ENCODE measurements at places on chromosomes 1 and 21.
A peak's percentile ranks its signal among the peaks of the same experiment; 100 is the strongest.

- DNase-seq: peak; percentile 5
Observed at GRCh38 chr1:33712186-33712585, 151.7 kb upstream of the HMGB4 start.

DNA sequence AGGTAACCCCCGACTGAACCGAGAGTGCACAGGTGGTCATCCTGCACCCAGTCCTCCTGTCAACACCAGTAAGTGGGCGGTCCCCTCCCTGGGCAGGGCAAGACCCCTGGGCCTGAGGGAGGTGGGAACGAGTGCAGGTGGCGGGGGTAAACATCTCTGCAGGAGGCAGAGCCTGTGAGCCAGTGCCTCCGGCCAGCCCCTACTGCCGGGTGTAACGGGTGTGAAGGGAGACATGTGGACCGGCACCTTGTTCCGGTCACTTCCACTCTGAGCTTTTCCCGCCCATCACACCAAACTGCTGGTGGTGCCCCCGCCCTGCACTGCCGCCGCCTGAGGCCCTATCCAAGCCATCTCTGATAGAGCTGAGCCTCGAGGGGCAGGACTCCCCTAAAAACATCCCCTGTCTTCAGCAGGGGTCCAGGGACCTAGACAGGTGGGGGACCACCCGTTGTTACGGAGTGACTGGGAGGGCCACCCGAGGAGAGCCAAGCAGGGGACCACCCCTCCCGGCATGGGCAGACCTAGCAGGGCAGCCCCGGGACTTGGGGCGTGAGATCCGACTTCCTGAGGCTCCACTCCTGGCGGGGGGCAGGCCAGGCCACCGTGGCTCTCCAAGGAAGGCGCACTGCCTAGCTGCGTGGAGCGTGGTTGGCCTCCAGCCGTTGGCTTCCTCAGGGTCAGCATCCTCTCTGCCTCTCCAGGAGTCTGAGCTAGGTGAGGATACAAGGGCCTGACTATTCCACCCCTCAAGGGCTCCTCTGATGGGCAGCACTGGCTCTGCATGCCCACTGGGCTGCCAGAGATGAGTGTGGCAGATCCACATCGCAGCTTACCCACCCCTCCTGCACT is 43.8 kb upstream of the LBR start:
- no peak for DNase-seq

DNA sequence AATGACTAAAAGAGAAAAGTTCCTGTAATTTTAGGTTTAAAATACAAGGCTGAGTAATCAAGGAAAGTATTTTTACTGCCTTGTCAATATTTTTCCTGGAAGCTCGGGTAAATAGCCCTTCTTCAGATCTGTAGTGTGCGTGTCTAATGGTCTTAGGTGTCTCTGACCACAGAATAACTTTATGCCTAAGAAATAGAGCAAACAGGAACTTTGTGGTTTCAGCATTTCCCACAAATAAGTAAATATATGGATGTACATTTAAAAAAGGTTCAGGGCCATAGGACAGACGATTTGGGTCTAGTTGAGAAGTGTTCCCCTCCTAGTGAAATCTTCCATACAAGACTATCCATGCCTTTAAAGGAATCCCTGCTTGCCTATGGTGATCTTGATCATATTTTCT is 107.0 kb downstream of the ZC3H11B start:
- no peak for DNase-seq

DNA sequence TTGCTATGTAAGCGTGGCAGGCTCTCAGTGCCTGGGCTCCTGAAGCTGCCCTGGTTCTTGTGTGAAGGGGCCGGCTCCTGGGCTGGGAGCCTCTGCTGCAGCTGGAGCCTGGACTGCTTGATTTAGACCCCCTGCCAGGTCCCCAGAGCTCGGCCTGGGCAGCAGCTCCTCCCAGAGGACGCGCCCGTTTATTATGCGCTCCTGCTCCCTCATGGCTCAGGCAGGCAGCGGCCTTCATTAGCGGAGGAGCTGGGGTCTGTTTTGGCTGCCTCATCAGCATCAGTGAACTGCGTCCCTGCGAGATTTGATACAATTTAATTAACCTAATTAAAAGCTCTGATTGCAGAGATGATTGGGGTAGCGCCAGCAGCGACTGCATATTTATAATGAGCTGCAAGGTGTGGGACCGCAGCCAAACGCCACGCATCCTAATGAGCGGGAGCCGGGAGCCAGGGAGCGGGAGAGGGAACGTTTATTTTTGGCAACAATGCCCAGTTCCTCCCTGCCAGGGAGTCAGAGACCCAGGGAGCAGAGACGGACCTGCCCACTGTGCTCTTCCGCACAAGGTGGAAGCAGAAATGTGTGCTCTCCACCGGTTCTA is 16.6 kb downstream of the UTP11 start:
- no peak for DNase-seq

- no peak for DNase-seq
Observed at GRCh38 chr1:110485725-110486124, 33.2 kb downstream of the KCNA10 start.

DNA sequence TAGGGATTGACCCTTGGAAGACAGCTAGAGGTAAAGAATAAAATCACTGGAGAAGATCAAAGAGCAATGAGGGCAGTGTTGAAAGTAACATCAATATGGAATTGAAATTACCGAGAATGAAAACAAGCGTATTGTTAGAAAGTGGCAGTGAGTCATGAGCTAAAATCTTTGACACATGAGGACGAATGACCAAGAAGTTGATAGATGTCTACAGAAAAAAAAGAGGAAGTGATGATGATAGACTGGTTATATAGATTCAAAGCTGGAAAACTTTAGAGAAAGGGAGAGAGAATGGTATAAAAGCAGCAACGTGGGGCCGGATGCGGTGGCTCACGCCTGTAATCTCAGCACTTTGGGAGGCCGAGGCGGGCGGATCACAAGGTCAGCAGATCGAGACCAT is 12.5 kb upstream of the DNM3 start:
- no peak for DNase-seq

Data from HTR-8/SVneo (cell line).